ENCODE measurements at places on chromosomes 7 and 10.

- DNase-seq: no peak
These were observed 28.9 kb upstream of the PPIF start for GRCh38 chr10:79318369-79318768.

DNA sequence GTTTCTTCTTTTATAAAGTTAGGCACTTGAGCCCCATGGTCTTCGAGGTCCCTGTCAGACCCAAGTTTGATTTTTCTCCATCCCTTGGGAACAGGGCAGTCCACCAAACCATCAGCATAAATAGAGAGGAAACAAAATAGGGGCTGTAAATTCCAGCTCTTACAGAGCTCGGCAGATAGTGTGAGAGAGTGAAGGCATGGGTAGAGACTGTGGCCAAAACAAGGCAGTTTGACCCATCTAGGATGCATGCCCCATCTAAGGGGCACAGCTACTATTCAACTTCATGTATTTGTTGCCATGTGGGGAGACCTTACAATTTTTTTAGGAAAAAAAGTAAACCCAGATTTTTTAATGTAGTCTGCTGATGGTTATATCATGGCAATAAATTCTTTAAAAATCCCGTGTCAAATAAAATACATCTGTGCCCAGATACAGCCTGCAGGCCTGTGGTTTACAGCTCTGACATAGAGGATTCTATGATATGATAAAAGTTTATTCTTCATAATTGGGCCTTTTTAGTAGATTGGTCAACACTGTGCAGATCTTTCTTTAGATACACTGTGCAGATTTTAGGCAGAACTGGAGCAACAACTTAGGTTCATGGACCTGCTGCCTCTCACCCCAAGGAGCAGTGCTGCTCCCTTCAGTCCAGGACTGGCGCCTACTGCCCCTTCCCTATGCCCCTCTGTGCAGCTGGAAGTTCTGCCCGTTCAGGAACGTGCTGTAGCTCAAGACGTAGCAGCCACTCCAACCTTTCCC lies 5.3 kb downstream of the PPP1R3C start:
- DNase-seq: no peak

- DNase-seq: no peak
These were observed 32.0 kb downstream of the WAC start for GRCh38 chr10:28564905-28565304.

GRCh38 chr7:150953061-150953997 lies 24.8 kb downstream of the KCNH2 start:
- no peak for DNase-seq

DNA sequence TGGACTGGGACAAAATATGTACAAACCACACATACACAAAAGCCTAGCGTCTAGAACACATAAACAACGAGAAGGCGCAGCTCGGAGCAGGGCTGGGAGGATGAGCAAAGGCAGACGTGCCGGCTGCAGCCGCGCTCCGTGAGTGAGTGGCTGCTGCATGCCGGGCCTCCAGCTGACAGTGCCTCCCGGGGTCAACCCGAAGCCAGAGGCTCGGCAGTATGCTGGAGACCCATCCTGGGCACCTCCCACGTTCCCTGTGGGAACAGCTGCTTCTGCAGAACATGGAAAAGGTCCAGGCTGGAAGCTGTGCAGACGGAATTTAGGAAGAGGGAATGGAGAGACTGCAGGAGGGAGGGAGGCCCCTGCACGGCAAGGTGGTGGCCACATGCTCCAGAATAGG lies 3.6 kb upstream of the GPR146 start:
- no peak for DNase-seq

GRCh38 chr10:49179699-49180443 lies 8.3 kb downstream of the TMEM273 start:
- no peak for DNase-seq

DNA sequence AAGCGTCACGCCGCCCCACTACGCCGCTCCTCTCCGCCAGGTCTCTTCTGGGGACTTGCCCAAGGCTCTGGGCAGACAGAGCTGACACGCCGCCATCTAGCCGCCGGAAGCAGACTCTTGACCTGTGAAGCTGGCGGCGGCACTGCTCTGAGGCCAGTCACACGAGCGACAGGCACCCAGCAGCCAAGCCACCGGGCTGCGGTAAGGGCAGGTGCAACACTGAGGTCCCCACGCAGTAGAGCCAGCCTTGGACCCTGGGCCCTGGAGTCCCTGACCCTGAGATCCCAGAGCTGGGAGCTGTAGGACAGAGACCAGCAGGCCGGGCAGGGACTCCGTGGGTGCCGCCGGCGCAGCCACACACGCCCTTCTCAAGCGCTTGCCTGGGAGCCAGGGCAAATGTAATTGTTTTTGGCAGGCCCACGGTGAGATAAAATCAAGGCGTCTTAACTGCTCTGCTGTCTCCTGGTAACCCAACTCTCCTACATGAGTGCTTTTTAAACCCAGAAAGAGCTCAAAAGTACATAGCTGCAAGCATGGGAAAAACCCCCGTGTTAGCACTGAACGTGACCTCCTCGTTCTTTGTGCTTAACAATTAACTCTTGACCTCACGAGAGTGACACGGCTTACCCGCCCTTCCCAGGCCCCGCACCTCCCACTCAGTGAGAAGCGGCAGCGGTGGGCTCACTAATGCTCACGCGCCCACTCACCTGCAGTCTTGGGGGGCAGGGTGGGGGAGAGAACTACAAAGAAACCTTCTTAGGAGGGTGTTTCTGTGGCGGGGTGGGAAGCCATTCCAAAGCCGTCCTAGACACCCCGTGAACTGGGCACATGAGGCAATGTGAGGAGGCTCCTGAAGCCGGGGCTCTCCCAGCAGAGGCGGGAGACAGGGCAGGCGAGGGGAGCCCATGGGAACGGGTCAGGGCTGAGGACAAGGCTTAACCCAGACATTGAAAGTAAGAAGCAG lies 8.5 kb downstream of the GPER1 start:
- DNase-seq: no peak

- DNase-seq: no peak
These were observed 334.9 kb upstream of the KMT2E start for GRCh38 chr7:104679085-104679484.

DNA sequence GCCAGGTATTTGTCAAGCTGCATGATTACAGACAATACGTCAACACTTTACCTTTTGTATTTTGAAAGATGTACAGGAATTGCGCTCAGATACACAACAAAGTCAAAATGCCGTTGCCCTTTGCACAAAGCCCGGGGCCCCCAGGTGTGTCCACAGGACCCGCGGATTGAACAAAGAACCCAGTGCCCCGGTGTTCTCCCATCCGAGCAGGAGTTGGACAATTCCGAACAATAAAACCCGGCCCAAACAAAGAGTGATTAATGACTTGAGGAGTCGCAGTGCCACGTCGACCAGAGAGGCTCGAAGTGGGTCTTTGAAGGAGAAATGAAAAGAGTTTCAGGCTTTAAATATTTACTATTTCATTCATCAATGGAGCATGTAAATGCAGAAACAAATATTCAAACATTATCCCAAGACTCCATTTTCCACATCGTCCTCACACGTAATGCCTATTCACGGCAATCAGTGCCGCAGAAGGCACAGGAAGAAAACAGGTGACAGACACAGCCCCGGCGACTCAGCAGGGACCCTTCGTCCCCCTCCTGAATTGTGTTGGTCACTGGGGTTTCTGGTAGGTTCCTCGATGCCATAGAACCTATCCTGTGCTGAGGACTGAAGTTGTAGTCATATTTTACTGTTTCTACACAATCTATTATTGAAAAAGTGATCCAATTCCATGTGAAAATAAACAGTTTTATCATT lies 70.9 kb upstream of the MGMT start:
- DNase-seq: no peak

DNA sequence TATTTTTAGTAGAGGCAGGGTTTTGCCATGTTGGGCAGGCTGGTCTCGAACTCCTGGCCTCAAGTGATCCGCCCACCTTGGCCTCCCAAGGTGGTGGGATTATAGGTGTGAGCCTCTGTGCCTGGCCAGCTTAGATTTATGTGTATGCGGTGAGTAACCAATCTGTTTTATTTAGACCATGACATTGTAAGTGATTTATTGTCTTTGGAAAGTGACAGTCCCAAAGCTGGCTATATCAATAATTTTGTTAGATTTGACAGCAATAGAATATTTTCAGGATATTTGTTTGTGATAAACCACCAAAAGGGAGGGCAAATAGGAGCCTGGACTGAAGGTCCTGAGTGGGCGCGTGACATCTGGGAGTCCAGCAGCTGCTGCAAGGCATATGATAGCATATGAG lies 75.7 kb downstream of the XRCC2 start:
- no peak for DNase-seq

DNA sequence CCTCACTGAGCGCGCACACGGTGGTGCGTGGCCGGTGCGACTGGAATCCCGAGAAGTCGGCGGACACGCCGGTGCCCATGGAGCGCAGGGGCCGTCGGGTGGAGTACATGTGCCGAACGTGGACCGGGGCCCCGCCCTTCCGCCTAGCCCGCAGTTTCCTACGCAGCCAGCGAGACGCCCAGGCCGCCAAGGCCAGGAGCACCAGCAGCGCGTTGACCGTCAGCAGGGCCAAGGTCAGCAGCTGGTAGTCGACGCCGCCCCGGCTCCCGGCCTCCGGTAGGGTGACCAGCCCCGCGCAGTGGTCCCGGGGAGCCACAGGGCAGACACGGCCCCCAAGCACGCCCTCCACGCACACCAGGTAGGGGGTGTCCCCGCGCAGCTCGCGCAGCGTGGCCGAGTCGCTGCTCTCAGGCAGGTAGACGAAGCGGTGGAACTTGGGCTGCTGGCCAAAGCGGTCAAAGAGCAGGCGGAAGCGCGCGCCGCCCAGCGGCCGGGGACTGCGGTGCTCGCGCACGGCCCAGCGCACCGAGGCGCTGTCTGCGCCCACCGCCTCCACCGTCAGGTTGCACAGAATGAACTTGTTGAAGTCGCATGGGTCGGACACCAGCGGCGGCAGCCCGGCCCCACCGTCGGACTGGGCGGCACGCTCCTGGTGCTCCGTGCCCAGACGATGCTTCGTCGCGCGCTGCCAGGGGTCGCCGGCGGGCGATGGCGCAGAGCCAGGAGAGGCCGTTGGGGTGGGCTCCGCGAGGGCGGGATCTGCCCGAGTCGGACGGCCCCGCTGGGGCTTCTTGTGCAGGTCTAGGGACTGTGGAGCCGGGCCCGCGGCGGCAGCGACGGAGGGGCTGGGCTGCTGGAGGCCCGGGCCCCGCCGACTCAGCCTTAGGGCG lies 2.2 kb downstream of the TRIL start:
- peak; percentile 55 for DNase-seq

- no peak for DNase-seq
These were observed 103.7 kb downstream of the RBM20 start for GRCh38 chr10:110747609-110748464.

DNA sequence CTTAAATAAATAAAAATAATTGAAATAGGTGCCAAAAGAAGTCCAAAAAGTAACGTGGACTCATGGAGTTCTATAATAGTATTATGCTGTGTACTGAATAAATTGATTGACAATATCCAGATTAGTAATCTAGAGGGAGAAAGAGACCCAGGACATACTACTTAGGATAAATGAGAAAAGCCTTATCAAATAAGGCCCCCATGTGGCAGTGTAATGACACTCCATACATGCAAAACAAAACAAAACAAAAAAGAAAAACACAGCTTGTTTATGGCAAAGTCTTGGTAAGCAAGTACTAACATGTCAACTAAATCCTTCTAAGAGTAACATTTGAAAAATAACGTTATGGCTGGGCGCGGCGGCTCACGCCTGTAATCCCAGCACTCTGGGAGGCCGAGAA lies 3.6 kb upstream of the RUNDC3B start:
- no peak for DNase-seq

- DNase-seq: no peak
These were observed 177.7 kb upstream of the COL1A2 start for GRCh38 chr7:94216944-94217461.

Data from stimulated activated CD4-positive, alpha-beta T cell treated with anti-CD3 and anti-CD28 coated beads, Interleukin-15, amount 100 ng/mL, for 24 hours (primary cell).